ENCODE measurements at places on chromosomes 6 and 20.
A peak's percentile ranks its signal among the peaks of the same experiment; 100 is the strongest.

- DNase-seq = peak; percentile 62
Observed at GRCh38 chr6:132568611-132569010, 1.5 kb upstream of the TAAR6 start.

DNA sequence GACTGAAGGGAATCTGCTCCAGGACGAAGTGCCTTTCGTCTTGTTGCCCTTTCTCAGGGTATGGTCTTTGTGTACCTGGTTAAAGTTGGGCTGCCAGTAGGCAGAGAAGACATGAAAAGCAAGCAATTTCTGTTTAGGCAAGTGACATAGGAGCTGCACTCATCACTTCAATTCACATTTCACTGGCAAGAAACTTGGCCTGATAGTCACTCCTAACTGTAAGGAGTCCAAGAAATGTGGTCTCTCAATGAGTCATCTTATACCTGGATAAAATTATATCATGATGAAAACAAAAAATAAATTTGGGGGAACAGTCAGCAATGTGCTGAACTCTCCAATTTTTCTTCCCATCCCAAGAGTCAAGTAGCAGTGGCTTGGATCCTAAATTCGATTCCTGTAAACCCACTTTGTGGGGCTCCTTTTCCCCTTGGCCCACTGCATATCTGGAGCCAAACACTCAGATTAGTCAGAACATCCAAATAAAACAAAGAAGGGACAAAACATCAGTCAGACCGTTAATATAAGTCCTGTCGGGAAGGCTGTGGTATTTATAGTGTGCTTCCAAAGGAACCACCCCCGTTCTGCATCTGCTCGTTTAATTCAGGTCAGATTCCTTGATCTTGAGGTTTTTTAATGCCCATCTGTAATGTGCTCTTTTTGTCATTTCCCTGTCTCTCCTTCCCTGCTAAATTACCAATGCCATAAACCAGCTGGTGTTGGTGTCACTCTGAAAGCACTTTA, 5.0 kb upstream of the GABRR1 start:
- DNase-seq = no peak

GRCh38 chr6:3779574-3779849, 28.0 kb upstream of the PXDC1 start:
- DNase-seq = no peak

GRCh38 chr20:6680441-6680840, 87.0 kb upstream of the BMP2 start:
- DNase-seq = no peak

GRCh38 chr6:24646771-24647170, 780 bp upstream of the KIAA0319 start:
- DNase-seq = no peak

DNA sequence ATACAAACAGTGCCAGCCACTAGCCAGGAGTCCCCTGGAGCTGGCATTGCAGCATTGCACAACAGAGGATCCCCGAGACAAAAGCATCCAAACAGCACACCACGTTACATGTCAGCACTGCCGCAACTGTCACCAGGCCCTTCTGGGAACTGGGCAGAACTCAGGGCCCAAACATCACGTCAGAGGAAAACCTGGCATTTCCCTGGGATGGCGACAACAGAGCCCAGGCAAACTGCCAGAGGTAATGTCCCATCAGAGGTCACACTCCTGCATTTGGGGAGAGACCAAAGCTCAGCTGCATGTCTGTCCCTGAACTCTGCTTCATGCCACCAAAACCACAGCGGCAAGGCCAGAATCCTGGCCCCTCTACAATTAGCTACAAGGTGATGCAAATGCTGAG, 36.3 kb downstream of the PPP1R3G start:
- DNase-seq = no peak

DNA sequence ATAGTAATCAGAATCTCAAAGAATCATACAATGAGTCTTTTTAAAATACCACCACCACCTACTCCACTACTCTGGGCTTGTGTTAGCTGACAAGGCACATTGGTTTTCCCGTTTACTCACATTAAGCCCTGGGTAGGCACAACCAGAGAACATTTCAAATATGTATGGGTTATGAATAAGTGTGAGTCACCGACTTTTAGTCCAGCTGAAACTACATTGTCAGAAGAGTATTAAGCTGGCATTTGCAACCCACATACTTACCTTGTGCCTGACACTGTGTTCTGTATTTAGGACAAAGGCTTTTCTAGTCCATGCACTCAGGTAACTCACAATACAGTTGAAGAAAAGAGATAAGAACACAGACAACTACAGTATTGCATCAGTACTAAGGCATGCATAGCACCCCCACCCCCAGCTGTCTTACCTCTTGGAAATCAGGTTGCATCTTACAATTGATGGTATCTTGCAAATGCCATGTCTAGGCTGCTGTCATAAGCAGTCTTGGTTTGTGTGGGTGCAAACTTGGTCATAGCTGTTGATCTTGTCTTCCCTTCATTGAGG, 40.3 kb upstream of the AHI1 start:
- no peak for DNase-seq

DNA sequence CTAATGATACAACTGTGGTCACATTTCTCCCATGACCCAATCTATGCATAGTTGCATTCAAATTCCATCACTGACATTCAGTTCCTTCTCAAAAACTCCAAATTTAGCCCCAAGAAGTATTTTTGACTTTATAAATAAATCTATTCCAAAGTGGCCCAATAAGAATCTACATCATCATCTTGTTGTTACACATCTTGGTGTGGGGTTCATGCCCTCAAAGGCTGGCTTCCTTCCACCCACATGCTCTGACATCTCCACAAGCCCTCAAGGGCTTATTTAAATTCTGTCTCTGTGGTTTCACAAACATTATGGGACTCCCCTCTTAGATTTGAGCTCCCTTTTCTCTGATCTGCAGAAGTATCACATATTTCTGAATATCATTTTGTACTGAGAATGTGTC, 585.3 kb upstream of the BTBD3 start:
- no peak for DNase-seq

DNA sequence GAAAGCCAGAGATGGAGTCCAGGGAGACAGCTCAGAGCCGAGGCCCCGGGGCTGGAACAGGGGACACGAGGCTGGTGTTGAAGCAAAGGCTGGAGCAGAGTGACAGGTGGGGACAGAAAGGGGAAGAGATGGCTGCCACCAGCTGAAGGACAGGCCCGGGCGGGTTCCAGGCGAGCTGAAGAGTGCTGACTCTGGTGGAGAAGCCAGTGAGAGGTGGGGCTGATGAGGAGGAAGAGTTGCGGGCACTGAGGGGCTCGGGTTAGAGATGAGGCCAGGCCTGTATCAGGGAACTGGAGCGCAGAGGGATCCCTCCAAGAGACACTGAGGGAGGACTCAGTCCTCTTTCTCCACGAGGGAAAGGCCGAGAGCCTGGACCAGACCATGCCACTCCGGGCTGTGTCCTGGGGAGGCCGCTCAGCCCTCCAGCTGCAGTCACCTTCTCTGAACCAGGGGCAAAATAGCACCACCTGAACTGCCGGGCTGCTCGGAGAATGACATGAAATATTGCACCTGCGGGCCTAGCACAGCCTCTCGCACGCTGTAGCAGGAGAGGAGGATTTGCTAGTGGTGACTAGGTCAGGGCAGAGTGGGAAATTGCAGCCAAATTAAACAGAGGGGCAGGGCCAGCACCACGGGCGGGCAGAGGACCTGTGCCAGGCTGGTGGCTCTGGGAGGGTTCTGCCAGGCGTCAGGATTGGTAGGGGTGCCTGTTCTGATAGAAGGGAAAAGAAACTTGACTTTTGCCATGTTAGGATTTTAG, 175.9 kb downstream of the ZDHHC14 start:
- DNase-seq = no peak

DNA sequence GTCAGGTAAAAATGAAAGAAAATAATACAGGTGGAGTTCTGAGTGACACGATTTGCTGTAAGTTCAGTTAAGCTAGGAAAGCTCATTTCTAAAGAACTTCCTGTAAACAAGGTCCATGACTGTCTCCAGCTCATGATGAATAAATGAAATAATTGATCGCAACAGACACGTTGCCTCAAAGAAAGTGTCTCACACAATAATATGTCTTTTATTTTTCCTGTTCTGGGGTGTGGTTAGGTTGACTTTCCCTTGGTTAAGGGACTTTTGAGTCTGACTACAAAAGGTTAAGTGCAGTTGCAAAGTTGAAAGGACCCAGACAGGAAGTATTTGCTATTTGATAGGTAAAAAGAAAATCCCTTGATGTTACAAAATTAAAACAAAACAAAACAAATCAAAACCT, 304.2 kb upstream of the PRDM1 start:
- DNase-seq = no peak

DNA sequence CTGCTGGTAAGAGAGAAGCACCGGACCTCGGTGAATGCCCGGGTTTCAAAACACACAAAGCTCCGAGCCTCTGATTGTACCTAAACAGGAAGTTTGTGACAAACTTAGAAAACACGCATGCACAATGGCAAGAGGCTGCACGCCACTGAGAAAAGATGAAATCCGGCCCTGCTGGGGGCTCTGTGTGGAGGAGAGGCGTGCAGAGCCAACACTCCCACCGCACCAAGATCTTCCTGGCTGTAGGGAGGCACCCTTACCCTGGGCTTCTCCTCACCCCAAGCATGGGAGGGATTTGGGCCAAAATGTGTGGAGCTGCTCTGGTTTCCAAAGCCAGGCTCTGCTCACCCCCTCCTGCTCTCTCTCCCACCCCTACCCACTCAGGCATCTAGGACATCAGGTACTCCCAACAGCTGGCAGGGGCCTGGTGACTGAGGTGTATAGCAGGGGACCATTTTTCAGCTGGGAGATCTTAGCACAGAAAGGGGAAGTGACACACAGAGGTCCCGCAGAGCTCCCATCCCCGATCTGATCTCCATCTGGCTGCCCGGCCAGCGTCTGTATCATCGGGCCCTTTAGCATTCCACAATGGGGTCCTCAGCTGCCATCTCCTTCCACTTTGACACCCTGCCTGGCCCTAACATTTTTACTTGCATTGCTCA, 84.2 kb downstream of the TRERF1 start:
- DNase-seq = no peak

DNA sequence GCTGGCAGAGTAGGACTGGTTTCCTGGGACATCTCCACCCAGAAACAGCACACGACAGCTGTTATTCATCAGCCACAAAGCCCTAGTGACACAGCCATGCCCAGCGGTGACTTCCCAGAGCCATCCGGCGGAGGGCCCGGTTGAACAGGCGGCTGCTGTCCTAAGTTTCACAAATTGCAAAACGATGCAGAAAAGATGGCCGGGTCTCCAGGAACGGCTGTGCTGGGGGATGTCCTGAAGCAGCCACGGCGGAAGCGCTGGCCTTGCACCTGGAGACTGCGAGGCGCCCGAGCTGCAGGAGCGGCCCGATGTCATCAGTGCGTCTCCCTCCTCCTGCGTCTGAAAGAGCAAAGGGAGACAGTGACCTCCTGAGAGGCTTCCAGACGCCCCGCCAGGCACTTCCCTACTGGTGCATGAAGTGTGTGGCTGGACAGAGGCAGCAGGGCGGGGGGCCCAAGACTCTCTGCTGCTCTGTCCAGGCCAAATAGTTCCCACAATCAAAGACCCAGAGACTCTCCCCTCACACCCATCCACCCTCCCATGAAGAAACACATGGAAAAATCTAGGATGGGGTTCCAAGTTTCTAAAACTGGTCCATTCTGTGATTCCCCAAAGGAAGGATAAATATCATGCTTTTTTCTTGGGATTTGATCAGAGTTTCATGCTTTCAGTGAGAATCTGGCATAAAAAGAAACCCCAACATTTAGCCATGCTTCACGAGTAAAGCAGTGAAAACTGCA, 44.0 kb downstream of the SSR1 start:
- no peak for DNase-seq

GRCh38 chr6:89375427-89376267, 23.1 kb upstream of the UBE2J1 start:
- DNase-seq = no peak

GRCh38 chr6:158322724-158323560, 10.7 kb downstream of the TULP4 start:
- DNase-seq = no peak

DNA sequence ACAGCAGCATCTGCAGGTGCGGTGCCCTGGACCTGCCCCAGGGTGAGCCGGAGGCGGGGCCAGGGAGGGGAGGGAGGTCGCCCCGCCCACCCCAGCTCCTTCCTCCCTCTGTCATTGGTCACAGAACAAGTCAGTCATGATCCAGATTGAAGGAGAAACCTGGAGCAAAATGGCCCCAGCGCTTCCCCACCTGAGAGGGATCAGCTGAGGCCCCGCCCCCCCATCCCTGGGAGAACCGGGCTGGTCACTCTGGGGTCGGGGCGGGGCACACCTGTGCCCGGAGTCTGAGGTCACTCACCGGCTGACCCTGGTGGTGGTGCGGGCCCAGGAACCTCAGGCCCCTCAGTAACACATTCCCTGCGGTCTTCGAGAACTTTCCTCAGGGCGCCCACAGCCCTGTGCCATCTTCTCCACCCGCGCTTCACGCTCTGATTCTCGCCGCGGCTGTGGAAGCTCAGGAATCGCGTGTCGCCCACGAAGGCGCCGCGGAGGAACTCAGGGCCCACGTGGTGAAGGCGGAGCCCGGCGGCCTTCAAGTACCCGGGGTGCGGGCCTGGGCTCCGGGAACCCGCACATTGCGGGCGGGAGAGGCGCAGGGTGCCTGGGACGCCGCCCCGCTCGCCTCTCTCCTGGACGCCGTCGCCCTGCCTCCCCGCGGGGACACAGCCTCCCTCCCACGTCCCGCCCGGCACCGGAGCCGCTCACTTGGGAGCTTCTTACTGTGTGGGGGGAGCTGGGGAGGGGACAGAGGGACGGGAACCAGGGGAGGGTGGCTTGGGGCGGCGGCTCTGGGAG, 36.4 kb upstream of the HLA-C start:
- DNase-seq = no peak

GRCh38 chr6:88840796-88841539, 122.5 kb downstream of the RNGTT start:
- DNase-seq = no peak

GRCh38 chr6:158536891-158537798, 22.7 kb upstream of the TMEM181 start:
- DNase-seq = no peak

GRCh38 chr6:21201187-21201586, 392.4 kb upstream of the SOX4 start:
- no peak for DNase-seq

DNA sequence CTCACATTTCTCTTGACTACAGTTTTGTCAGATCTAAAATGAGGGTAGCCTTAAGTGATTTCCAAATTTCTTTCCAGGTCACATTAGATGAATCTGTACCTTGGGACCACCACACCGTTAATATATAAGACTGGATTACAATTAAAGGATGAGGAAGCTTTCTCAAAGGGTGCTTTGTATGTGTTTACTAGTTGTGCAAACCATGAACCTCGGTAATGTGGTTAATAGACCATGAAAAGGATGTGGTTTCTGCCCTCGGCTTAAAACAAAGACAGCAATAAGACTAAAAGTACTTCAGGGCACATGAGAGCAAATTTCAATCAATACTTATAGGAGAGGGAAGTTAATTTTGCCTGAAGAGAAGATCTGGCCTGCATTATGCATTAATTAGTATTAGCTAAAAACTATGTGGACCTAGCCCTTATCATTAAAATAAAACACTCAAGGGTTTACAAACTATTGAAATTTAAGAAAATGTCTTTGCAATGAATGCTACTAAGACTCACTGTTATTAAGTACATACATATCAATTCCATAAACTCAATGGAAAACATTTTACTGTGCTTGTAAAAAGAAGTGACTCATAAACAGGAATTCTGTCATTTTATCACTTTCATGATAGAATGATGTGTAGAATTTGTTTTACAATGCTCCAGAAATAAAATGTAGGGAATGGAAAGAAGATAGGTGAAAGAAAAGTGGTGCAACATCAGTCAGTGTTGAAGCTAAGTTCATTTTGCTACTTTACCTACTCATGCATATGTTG, 936 bp upstream of the TMX4 start:
- no peak for DNase-seq

- no peak for DNase-seq
Observed at GRCh38 chr6:167291623-167292300, 647 bp downstream of the UNC93A start.
